ENCODE measurements at places on chromosomes 11 and 22.

- H3K36me3 ChIP-seq = no peaks in the 10 kb centered on the region
- peak overlapping the region; percentile 27 for H3K27ac ChIP-seq
- H3K27me3 ChIP-seq = no peaks in the 10 kb centered on the region
- no peak overlapping the region for H3K4me3 ChIP-seq
Observed at GRCh38 chr11:47391077-47391583, 12.8 kb upstream of the SPI1 start.

DNA sequence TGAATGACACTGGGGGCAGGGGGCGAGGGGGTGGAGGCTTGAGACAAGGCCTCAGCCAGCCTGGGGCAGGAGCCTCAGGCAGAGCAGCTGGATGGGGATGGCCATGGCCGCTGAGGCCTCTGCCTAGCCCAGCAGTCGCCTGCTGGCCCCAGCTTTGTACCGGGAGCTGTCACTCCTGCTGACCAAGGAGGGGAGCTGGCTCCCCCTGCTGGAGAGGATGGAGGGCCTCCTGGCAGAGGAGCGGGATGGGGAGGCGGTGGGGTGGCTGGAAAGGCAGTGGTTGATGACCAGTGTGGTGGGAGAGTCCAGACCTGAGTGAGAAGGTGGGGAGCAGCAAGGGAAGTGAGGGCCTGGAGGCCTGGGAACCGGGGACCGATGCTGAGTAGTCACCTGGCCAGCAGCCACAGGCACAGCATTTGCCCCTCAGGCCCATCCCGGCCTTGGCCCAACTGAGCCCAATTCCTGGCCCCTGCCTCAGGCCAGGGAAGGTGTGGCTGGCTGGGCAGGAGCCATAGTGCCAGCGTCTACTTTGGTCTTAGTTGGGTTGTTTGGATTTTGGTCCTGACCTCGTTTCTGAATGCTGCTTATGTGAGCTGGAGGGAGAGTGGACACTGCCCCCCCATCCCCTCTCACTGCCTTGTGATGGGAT, 6.0 kb upstream of the SUSD2 start:
- H3K27me3 ChIP-seq = no peaks in the 10 kb centered on the region
- DNase-seq = peak; percentile 34
- H3K36me3 ChIP-seq = no peaks in the 10 kb centered on the region
- no peaks in the 10 kb centered on the region for H3K4me1 ChIP-seq

- H3K4me1 ChIP-seq = no peaks in the 10 kb centered on the region
- peaks cover 3% of the 10 kb centered on the region for H3K36me3 ChIP-seq
- H3K27me3 ChIP-seq = peaks cover 55% of the 10 kb centered on the region
- DNase-seq = no peak
- peak overlapping the region; percentile 10 for H3K4me3 ChIP-seq
Observed at GRCh38 chr11:93329936-93330445, 551 bp upstream of the DEUP1 start.

- no peak overlapping the region for H3K27ac ChIP-seq
- DNase-seq = no peak
- H3K27me3 ChIP-seq = no peaks in the 10 kb centered on the region
- no peak overlapping the region for H3K4me3 ChIP-seq
Observed at GRCh38 chr22:36478966-36479365, 2.5 kb downstream of the TXN2 start.

- peaks cover 13% of the 10 kb centered on the region for H3K36me3 ChIP-seq
- peaks cover 14% of the 10 kb centered on the region for H3K4me1 ChIP-seq
- DNase-seq = no peak
- peak overlapping the region; percentile 82 for H3K4me3 ChIP-seq
- H3K27me3 ChIP-seq = no peaks in the 10 kb centered on the region
- peak overlapping the region; percentile 83 for H3K27ac ChIP-seq
Observed at GRCh38 chr22:23970201-23970641, 3.5 kb downstream of the DDTL start.

- peaks cover 3% of the 10 kb centered on the region for H3K4me1 ChIP-seq
- H3K27ac ChIP-seq = no peak overlapping the region
Observed at GRCh38 chr11:11806586-11806985, 35.2 kb upstream of the USP47 start.

DNA sequence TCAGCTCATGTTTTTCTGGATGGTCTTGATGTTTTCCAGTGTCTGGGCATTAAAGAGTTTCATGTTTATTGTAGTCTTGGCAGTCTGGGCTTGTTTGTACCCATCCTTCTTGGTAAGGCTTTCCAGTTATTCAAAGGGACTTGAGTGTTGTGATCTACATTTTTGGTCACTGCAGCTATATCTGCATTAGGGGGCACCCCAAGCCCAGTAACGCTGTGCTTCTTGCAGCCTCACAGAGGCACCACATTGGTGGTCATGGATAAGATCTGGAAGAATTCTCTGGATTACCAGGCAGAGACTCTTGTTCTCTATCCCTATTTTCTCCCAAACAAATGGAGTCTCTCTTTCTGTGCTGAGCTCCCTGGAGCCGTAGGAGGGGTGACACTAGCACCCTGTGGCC, 451.5 kb upstream of the FAT3 start:
- H3K4me3 ChIP-seq = no peak overlapping the region
- no peaks in the 10 kb centered on the region for H3K36me3 ChIP-seq
- DNase-seq = no peak
- no peak overlapping the region for H3K27ac ChIP-seq
- H3K4me1 ChIP-seq = no peaks in the 10 kb centered on the region

- no peaks in the 10 kb centered on the region for H3K27me3 ChIP-seq
- H3K36me3 ChIP-seq = no peaks in the 10 kb centered on the region
- no peaks in the 10 kb centered on the region for H3K4me1 ChIP-seq
- no peak overlapping the region for H3K4me3 ChIP-seq
- DNase-seq = no peak
- no peak overlapping the region for H3K27ac ChIP-seq
Observed at GRCh38 chr11:106331176-106331575, 253.7 kb downstream of the AASDHPPT start.

DNA sequence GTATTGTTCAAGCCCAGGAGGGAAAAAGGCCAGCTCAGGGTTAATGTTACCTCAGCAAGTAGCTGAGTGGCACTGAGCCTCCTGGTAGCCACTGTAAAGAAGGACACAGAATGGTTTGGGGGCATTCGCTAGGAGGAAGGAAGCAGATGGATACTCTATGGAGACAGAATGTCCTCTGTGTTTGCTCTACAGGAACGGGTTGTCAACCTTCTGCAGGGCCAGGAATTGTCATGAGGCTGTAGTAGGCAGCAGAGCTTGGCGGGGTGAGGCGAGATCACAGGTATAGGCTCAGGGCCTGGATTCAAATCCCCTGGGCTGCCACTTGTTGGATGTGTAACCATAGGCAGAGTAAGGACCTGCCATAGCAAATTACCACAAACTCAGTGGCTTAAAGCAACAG, 3.0 kb upstream of the LRRC75B start:
- H3K36me3 ChIP-seq = no peaks in the 10 kb centered on the region
- no peak overlapping the region for H3K27ac ChIP-seq
- DNase-seq = no peak
- H3K27me3 ChIP-seq = no peaks in the 10 kb centered on the region

GRCh38 chr11:8263109-8263768, 439 bp downstream of the LMO1 start:
- peaks cover 81% of the 10 kb centered on the region for H3K27me3 ChIP-seq
- no peak for DNase-seq
- H3K4me1 ChIP-seq = peaks cover 11% of the 10 kb centered on the region
- no peak overlapping the region for H3K27ac ChIP-seq
- peak overlapping the region; percentile 87 for H3K4me3 ChIP-seq

DNA sequence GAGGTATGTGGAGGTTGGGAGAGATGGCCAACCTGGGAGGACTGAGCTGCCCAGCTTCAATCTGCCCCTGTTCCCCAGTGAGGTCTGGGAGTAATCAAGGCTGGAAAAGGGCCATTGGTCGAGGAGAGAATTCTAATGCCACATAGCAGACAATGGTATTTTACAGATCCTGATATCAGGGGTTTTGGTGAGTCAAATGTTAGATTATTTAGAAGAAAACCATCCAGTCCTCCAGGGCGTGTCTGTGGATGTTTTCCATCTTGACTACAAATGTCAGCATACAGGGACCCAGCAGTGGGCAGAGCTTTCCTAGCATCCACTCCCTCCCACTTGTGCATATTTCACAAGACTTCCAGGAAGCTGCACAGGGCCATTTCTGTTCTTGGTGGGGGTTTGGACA, 107.9 kb downstream of the SCN3B start:
- no peaks in the 10 kb centered on the region for H3K36me3 ChIP-seq
- H3K27ac ChIP-seq = no peak overlapping the region
- no peak for DNase-seq
- peaks cover 14% of the 10 kb centered on the region for H3K4me1 ChIP-seq
- H3K27me3 ChIP-seq = no peaks in the 10 kb centered on the region
- H3K4me3 ChIP-seq = no peak overlapping the region
